ENCODE measurements at places on chromosomes 16 and 17. TPM values are rescaled to one million over a fixed set of nuclear protein-coding genes. Genes with fewer than 3 reads are reported as not detected.

Gene CD7
- total RNA-seq, result not detected

Gene CYB561
- total RNA-seq, result 12.7 TPM

Gene CTRL
- 0.38 TPM for total RNA-seq

Gene SRR
- 14.3 TPM for total RNA-seq

Gene HS3ST3A1
- 91.1 TPM for total RNA-seq

Gene RAB37
- total RNA-seq, result not detected

Gene WNT9B
- total RNA-seq, result not detected

Gene RND2
- 1.0 TPM for total RNA-seq

Gene ITGAD
- total RNA-seq, result not detected

Gene OR2C1
- not detected for total RNA-seq

Gene ADAP2
- total RNA-seq, result 2.9 TPM

Gene ITGAL
- not detected for total RNA-seq

Gene KCNJ2
- 0.49 TPM for total RNA-seq

Measured in mesangial cell (primary cell).